GM12864 (cell line): ENCODE measurements at places on chromosomes 5 and 9.
A peak's percentile ranks its signal among the peaks of the same experiment; 100 is the strongest.

DNA sequence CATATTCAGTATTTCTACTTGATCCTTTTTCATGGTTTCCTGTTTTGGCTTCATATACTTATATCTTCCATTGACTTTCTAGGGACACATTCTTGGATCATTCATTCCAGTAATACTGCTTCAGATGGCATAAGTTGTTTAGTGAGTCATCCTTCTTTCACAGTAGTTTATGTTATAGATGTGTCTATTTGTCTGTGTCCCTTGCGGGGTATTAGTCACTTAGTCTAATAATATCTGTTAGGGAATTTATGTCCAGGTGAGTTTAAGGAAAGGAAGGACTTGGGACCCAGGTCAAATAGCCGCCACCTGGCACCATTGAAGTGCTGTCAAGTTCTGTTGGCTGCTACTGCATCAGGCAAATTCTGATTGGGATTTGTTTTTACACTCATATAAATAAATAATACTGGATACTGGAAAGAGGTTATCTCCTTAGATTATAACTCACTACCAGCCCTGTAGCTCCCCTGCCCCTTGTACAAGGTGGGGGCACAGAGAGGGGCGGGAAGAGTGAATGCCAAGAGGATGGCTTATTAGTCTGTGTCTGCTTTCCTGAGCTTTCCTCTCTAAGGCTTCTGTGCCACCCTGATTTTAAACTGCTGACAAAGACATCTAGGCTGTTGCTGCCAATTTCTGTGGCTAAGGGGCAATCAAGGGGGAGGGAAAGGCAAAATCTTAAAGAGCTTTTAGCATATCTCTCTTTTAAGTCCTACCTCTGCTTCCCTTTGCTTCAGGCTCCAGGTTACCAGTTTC, 64.9 kb downstream of the CDC42SE2 start:
- no peak for DNase-seq

DNA sequence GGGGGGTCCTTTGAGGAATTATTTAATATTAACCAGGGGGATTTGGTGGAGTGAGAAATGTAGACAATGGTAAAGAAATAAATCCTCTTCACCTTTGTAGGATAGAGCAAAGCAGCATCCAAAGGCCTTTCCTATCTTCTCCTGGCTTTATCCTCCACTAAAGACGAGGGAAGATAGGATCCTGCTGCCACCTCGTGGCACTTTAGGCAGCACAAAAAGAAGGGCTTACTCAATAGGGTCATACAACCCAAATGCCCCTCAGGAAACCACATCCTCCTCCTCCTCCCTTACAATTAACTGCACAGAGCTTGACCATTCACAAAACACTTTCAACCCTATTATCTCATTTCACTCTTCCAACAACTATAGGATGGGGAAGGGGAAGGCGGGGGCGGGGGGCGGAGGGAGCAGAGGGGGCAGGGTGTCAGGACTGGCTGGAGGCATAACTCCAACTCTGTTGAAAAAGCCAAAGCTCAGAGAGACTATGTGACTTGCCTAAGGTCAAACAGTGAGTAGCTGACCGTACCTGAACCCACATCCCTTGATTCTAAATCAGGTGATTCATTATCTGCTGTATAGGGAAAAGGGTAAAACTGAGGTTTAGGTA, 45.4 kb upstream of the MYOT start:
- DNase-seq, result no peak

DNA sequence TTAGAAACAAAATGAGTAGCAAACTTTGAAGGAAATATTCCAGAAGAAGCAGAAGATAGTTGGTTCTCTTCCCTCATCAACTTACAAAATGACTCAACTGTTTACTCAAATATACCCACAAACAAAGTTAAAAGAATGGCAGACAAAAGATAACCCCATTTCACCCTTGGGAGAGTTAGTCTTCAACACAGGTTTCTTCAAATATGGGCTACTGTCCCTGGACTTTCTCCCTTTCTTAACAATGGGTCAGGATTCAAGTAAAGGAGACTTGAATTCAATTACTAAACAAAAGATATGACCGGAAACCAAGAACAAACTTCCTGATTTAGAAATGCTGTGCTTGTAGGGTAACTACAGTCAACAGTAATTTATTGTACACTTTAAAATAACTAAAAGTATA, 14.2 kb downstream of the RFX3 start:
- no peak for DNase-seq

GRCh38 chr9:36765077-36765390, 192.3 kb downstream of the MELK start:
- no peak for DNase-seq

- DNase-seq, result no peak
These were observed 416.9 kb downstream of the PSAT1 start for GRCh38 chr9:78713614-78714405.

GRCh38 chr9:36306471-36307306, 48.4 kb upstream of the GNE start:
- peak; percentile 8 for DNase-seq

GRCh38 chr5:43967165-43967564, 364.2 kb downstream of the NNT start:
- no peak for DNase-seq

DNA sequence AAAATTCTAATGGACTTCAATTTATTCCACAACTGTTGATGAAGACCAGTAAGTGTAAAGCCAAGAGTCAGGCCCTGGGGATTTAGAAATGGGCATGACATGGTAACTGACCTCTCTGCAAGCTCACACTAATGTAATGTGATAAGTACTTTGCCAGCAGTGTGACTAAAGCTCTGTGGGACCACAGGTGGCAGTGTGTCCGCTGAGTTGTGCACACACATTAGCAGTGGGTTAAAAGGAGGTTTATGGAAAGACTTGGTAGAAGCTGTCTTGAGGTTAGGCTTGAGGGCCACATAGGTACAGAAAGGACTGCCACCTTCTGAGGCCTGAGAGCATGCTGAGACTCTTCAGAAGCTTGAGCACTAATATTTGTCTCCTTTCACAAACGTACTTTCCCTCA, 67.6 kb downstream of the UBAP1 start:
- no peak for DNase-seq

DNA sequence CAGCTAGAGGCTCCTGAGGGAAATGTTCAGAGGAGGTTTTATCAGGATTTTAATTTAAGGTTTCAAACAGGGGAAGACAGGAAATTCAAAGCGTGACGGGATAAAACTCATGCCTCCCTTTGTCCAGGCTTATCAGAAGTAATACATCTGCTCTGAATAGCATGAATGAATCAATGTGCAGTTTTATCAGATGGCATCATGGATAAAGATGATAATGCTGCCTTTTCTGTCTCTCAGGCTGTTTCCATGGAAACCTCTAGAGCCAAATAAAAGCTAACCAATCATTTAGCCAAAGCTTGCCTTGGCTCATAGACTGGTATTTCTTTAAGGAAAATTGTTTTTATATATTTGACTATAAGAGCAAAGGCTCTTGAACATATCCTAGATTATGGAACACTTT, 16.4 kb downstream of the MFAP3 start:
- DNase-seq, result no peak

GRCh38 chr5:170183816-170184687, 48.7 kb upstream of the C5orf58 start:
- DNase-seq, result peak; percentile 5

- DNase-seq, result no peak
These were observed 73.6 kb downstream of the TLR4 start for GRCh38 chr9:117777823-117778222.

GRCh38 chr9:70510157-70510770, 95.8 kb upstream of the KLF9 start:
- DNase-seq, result no peak

GRCh38 chr9:134329576-134329855, 3.3 kb downstream of the RXRA start:
- no peak for DNase-seq

- no peak for DNase-seq
These were observed 64.8 kb downstream of the PAX5 start for GRCh38 chr9:36969216-36969771.

DNA sequence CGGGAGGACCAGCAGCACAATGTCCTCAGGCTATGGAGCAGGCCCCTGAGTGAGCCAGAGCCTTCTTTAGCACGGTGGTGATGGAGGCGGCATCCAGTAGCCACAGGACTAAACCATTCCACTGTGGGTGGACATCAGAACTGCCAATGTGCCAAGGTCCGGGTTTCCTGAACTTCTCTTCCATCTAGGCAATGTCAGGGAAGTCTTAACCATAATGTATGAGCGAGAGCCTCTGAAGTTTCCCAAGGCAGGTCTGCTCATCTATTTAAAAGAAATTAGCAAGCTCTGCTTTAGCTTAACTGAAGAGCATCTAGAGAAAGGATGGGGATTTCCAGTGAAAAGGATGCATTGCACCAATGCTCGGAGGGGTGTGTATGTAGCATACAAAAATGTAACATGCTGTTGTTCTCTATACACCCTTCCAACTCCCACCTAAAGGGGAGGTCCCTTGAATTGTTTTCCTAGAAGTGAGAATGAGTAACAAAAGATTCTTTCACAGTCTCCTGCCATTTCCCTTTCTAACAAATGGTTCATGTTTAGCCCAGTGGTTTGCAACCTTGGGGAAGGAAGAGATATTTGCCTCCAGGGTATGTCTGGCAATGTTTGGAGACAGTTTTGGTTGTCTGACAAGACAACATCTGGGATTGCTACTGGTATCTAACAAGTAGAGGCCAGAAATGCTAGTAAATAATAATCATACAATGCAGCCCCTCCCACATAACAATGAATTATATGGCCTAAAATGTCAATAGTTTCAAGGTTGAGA, 6.1 kb upstream of the RXFP3 start:
- no peak for DNase-seq

DNA sequence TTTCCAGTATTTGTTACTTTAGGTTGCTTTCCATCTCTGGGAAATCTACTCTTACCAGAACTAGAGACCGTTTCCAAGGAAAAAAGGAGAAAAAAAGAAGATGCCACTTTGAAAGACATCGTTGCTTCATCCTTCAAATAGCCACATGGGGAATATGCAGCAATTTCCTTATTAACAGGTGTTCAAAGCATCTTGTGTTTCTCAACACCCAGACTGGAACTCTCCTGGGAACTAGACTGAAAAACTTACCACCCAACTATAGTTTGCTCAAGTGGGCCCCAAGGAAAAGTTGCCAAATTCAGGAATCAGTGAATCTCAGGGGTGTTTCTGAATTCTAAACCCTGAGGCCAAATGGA, 80.0 kb upstream of the JAK2 start:
- DNase-seq, result no peak

DNA sequence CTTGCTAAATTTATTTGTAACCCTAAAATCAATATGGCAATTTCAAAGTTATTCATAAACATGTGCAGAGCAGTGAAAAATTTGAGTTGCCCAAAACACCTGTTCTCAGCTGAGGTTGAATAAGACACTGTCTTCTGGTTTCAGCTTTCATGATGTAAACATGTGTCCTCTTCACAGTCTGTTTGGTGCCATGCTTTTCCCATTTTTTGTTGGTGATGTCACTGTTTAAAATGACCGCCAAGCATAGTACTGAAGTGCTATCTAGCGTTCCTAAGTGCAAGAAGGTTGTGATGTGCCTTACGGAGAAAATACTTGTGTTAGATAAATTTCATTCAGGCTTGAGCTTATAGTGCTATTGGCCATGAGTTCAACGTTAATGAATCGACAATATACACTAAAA, 580.8 kb downstream of the ACTL7B start:
- DNase-seq, result no peak

- no peak for DNase-seq
These were observed 52.4 kb upstream of the SYNPO start for GRCh38 chr5:150587856-150588595.

DNA sequence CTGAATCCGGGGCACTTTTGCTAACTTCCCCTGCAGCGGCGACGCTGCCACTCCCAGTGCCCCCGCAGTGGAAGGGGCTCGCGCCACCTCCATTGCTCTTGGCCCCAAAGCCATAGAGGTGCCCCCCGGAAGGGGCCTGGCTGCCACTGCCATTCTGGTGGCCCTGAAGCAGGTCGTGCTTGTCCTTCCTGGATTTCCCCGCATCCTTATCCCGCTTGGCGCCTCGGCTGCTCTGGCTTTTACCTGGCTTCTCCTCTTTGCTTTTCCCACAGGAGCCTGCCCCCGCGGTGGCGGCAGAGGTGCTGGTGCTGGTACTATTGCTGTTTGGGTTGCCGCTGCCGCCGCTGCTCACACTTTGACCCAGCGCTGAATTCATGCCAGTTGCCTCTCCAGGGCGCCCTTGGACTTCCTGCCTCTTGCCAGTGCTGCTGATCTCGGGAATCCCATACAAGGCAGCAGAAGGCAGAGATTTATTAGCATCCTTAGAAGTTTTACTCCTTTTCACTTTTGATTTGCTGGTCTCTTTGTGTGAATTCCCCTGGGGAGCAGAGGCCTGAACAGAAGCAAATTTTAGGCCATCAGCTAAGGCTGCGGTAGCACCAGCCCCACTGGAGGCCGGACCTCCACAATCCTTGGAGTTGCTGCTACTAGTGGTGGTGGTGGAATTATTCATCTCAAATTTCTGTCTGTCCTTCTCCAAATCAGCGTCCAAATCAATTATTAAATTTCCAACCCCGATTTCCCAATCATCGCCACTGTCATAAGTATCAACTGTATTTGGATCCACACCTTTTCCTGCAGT, 2.1 kb downstream of the ZNF608 start:
- DNase-seq, result no peak

DNA sequence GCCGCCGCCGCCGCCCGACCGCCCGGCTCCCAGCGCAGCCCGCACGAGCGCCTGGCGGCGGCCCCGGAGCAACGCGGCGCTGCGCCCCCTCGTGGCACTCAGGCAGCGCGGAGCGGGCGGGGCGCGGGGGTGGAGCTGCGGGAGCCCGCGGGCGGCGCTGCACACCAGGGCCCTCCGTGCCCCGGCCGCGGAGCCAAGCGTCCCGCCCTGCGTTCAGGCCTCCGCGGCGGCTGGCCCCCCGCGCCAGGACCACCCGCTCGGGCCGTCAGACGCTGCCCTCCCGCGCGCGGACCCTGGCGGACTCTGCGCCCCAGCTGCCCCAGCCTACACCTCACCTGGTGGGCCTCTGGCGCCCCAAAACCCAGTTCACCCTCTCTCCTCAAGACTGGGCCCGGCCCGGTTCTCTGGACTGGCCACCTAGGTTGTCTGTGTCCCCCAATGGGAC, at the start of gene RASGEF1C:
Gene RASGEF1C, minus strand, starts transcription at position 75 of the 445 bp plus-strand sequence. CDS start 71,159 bp downstream, outside the sequence.
- no peak for DNase-seq
